ENCODE measurements at places on chromosomes 3 and 15.

DNA sequence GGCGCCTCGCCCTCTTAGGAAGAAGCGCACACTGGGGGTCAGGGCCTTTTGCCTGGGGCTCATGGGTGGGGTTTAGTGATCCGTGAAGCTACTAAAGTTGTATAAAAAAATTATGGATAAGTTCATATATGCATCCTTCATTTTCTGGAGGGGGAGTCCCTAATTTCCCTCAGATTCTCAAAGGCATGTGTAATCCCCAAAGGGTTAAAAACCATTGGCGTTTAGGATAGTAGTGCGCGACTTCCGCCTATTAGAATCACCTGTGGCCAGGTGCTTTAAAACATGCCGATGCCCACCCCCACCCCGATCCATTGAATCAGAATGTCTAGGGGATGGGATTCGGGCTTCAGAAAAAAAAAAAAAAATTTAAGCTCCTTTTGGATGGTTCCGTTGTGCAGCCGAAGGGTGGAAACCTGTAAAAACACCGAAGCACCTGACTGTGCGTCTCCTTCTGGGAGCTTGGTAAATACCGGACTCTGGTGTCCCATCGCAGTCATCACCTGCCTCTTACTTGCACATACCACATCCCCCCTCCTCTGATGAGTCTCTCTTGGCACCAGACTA, 570 bp downstream of the APH1B start:
- DNase-seq, result no peak

- DNase-seq, result no peak
Observed at GRCh38 chr3:9193633-9194195, 55.7 kb downstream of the SRGAP3 start.

GRCh38 chr3:117079997-117080396, 370.4 kb downstream of the TUSC7 start:
- DNase-seq, result no peak

DNA sequence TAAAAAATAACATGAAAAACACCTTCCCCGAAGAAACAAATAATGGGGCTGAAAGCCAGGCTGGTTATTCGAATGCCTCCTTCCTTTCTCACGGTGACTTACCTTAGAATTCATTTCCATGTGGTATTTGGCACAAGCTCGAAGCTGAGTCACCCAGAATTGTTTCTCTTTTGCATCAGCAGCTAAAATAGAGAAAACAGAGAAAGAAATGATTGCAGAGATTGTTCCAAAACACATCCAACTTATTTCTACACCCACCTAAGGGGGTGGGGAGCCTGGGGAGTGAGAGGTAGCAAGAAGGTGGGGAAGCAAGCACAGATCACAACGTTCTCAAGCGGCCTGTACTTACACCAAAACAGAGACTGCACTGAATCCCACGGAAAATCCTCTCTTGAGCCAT, 104.7 kb downstream of the OSBPL10 start:
- DNase-seq, result no peak

All from inflammatory macrophage (primary cell).